ENCODE measurements at places on chromosomes 11 and 22. TPM values are rescaled to one million over a fixed set of nuclear protein-coding genes. Genes with fewer than 3 reads are reported as not detected.

NXPE2 gene
- total RNA-seq: not detected

CDC42BPG gene
- total RNA-seq: 0.33 TPM

RAB3IL1 gene
- total RNA-seq: 13.4 TPM

FOLR2 gene
- total RNA-seq: not detected
